ENCODE measurements at places on chromosomes 11 and 22.

GRCh38 chr11:12245091-12245490 lies 132.3 kb upstream of the PARVA start:
- no peak for DNase-seq

DNA sequence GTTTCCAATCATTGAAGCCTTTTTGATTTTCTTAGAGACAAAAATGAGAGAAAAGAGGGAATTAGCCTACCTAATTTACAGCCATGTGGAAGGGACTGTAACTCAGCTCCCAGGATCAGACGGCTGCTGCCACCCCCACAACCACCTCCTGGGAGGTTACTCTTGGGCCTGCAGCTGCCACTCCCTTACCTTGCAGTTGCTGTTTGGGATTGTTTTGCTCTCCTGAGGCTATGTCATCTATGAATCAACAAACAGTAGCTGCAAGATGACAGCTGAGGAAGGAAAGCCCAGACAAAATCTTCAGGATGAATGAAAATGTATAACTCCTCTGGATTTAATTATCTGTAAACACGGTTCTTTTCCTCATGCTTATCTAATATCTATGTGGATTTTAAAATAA lies 28.0 kb upstream of the ZC3H12C start:
- DNase-seq = peak; percentile 22

DNA sequence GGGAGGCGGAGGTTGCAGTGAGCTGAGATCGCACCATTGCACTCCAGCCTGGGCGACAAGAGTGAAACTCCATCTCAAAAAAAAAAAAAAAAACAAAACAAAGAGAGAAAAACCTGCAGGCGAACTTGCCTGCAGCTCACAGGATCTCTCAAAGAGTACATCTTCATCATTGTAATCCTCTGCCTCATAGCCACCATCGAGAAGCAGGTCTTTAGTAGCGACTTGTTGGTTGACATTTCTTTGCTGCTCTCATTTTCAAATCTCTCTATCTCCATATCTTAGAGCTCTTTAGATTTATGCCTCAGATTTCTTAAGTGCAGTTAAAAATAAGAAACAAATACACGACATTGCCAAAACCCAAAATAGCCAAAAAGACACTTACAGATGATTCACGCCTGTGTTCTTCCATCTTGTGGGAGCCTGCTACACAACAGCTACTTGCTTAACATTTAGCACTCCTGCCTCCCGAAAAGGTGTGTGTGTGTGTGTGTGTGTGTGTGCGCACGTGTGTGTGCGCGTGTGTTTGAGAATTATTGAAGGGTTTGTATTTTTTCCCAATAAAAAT lies 14.6 kb downstream of the FAM227A start:
- DNase-seq = no peak

- peak; percentile 54 for DNase-seq
These were observed 54.3 kb upstream of the USP47 start for GRCh38 chr11:11787305-11788062.

DNA sequence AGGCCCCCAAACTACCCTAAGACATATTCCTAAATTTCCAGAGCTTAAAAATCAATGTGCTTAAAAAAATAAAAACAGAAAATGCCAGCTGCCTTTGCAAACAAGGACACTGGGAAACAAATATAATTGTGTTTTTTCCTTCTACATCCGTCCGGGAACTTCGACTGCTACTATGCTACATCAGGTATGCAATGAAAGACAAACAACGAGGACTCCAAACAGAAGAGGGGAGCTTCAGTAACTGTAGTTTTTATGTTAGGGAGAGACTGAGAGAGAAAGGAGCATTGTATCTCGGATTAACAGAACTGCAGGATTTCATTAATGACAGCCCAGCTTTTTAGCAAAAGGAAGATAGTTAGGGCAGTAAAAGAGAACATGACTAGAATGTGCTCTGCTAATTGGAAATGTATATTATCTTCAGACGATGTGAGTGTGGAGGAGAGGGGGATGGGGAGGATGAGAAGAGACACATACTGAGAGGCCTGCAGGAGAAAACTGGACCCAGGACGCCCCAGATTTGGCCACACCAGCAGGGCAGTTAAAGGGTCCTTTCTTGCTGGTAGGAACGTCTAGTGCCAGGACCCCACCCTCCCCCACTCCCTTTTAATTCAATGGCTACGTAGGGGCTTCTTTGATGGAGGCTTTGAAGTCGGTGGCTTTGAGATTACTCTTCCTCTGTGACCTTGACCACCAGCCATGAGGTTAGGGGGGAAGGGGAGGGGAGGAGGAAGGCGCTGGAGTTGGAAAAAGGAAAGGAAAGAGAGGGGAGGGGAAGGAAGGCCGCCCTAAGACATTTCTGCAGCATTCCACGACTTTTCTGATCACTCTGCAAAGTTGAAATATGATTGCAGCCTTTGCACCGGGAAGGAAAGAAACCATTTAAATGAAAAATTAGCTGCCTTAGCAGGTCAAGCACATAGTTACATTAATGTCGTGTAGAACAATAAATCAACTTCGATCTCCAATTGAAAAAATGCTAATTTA lies 187.1 kb downstream of the BLID start:
- DNase-seq = peak; percentile 37

DNA sequence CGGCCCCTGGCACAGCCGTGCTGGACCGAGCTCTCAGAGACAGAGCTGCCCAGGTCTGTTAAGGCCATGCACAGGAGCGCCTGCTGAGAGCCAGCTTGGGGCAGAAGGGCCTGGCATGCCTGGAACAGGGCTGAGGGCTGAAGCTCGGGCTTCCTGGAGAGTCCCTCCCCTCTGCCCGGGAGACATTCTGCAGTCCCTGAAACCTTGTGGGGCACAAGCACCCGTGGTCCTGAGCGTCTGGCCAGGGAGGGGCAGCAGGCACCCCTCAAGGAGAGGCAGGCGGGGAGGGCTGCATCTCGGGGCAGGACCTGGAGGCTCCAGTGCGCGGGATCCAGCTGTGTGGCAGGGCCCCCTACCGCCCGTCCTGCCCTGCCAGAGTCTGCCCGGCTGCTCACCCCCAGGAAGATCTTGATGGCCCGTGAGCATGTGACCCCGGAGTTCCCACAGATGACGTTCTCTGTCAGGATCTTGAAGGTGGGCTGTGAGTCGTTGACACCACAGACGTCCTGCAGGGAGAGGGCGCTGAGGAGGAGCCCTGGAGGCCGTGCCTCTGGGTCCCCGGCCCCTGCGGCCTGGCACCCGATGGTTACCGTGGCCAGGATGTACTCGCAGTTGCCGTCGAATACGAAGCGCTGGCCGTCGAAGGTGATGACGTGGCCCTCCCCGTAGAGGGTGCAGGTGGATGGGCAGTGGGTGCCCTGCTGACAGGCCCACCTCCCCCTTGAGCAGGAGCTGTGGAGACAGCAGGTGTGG lies 10.9 kb downstream of the MUC6 start:
- no peak for DNase-seq

GRCh38 chr11:10935015-10935559 lies 77.2 kb upstream of the ZBED5 start:
- no peak for DNase-seq

GRCh38 chr22:19039796-19040280 lies 82.4 kb downstream of the DGCR2 start:
- DNase-seq = no peak

DNA sequence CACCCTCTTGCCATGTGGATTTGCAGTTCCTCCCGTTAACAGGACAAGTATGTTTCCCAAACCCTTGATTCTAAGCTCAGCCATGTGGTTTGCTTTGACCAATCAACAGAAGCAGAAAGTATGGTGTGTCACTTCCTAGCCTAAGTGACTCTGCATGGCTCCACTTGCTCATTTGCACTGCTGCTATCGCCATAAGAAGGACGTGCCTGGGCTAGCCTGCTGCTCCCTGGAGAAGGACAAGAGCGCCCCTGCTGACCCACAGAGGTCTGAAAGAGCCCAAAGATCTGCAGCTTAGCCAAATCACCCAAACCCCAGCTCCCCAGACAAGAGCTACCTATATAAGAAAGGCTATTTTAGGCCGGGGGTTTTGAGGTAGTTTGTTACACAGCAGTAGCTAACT lies 18.0 kb downstream of the TBRG1 start:
- DNase-seq = peak; percentile 43

DNA sequence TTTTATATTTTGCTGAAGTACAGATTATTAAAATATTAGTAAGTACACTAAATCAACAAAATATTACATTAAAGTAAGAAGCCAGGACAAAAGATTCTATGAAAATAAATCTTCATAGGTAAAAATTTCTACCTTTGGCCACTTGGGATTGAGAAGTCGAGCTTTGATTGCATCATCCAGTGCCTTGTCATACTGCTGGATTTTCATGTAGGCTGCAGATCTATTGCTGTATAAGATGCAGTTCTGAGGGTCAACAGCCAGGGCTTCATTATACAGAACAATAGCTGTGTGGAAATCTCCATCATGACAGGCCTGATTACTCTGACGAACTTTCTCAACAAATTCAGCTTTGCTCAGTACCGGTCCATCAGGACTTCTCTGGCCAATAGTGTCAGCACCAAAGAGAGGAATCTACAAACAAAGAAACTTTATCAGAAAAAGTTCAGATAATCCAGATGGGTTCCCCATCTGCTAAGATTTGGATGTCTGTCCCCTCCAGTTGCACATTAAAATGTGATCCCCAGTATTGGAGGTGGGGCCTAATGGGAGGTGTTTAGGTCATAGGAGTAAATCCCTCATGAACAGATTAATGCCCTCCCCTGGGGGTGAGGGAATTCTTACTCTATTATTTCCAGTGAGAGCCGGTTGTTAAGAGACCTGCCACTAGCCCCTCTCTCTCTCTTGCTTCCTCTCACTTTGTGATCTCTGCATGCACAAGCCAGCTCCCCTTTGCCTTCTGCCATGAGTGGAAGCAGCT lies 50.0 kb downstream of the TTC28 start:
- DNase-seq = no peak

DNA sequence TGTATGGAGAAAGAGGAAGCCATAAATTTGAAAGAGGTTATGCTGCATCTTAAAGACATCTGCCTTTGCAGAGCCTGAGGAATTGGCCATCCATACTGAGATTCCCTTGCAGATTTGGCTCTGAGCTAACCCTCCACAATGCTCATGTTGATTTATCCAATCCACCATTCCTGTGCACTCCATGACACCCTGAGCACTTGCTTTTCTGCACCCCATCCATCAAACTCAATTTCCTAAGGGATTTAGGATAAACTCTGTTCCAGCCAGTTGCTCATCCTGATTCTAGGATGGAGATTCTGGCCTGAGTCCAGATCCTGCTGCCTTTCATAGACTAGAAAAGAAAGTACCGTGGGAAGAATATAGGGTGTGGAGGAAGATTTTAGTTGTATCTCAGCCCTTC lies 379.2 kb upstream of the LARGE1 start:
- no peak for DNase-seq

DNA sequence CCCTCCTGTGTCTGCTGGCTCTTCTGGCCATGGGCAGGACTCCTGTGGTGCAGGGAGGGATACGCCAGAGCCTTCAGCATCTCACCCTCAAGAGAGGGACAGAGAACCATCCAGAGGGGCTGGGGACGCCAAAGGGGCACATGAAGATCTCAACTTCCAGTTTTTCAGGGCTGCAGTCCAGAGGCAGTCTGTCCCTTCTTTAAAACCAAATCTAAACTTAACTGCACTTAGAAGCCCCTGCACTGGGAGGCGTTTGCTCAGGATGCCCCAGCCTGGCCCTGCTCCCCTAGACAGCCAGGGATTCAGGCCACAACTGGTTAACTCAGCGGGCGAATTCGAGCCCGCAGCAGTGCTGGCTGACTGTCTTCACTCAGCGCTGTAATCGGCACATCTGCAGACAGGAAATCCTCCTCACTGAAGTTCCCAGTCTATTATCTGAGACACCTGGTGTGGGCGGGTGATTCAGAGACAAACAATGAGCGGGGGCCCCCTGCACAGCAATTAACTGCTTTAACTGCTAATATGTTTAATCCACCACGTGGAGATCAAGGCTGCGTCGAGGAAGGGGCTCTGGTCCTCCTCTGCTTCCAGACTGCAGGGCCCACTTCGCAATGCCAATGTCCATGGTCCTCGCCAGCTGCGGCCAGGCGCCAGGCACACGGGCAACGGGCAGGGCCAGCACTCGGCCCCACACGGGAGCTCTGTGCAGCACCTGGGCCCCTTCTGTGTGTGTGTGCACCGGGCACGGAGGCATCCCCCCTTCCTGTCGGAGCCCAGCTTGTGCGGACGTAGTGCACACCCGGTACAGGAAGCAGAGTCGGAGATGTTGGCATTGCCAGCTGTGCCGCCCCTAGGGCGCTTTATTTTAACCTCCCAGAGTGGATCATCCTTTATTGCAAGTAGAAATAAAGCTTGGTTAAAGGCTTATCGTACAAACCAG lies 36.9 kb upstream of the GNB1L start:
- peak; percentile 89 for DNase-seq

DNA sequence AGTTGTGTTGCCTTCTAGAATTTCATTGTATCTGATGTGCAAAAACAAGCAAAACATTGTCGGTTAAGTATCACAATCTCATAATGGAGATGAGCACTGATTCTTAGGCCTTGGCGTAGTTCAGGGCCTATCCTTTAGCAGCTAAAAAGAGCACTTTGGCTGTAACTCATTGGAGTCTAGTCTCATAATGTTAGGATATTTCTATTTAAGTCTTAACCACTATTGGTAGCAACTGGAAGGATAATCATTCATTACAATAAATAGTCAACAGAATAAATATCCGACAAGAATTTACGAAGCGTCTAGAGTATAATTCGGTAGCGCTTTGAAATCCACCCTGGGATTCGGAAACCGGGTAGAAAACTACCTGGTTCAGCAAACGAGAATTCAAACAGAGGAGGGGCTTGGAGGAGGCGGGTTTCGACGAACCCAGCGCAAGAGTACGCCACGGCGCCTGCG lies 461 bp upstream of the EED start:
- DNase-seq = peak; percentile 92

DNA sequence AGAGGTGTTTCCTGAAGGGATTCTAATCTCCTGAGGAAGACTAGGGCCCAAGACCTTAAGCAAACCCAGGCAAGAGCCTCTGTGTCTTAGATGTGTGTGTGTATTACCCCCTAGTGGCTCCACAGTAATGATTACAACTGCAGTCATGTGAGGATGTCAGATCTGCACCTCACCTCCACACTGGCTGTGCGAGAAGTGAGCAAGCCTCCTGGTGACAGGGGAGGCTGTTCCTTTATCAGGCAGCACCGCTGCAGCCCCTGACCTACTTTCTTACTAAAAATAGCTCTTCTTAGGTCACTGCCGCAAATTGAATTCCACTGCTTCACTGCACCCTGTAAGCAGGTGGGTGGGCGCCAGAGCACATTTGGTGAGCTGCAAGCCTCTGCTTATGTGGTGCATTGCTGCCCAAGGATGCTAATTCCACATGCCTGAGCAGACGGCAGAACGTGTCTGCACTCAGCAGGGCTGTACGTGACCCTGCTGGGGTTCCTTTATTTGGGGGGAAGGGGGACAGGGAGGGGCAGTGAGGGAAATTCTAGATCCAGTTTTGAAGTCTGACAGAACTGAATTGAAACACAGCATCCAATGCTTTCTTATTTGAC lies 112.4 kb downstream of the KCNC1 start:
- DNase-seq = peak; percentile 12

GRCh38 chr11:71250523-71251150 lies 1.7 kb downstream of the SHANK2 start:
- no peak for DNase-seq

GRCh38 chr11:68707527-68707926 lies 23.2 kb downstream of the GAL start:
- DNase-seq = no peak

- no peak for DNase-seq
These were observed 22.9 kb upstream of the IGSF22 start for GRCh38 chr11:18748766-18749365.
